Activated CD4-positive, CD25-positive, alpha-beta regulatory T cell treated with anti-CD3 and anti-CD28 coated beads, Interleukin-2, amount 50 U/mL, for 24 hours (primary cell): ENCODE measurements at places on chromosomes 5 and 9.

GRCh38 chr5:23507278-23507685, at the start of gene PRDM9:
Gene PRDM9, plus strand, starts transcription at chr5:23507609. Its CDS starts 1,425 bp downstream, at chr5:23509034.
- ATAC-seq = no peak

DNA sequence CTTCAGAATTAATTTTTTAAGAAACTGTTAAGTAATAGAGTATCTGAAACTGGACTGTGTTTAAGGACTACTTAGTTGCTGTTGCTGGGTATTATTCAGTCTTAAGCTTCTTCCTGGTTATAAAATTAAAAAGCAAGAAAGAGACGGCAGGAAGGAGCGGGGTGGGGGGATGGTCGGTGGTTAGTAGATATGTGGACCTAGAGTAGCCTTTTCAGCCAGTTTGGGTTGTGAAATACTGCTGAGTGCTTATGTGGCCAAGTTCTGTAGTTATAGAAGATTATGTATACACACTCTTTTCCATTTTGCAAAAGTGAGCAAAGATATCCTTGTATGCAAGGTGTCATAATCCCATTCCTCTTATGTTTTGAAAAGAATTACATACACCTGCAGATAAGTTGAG, 28.5 kb downstream of the TRIO start:
- no peak for ATAC-seq

DNA sequence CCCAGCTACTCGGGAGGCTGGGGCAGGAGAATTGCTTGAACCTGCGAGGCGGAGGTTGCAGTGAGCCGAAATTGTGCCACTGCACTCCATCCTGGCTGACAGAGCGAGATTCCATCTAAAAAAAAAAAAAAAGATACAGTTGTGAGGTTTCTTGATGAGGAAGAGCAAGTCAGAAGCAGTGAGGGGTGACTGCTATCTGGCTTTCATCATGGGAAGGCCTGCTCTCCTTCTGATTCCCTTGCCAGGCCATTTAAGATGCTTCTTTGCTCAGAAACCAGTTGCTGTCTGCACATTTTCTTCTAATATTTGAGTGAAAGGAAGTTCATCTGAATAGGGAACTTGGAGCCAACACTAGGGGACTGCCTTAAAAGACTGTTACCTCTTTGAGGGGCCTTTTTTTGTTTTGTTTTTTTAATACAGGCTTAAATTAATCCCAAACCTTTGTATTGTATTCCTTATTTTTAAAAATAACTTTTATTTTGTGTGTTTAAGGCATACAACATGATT, 201.9 kb downstream of the ARHGAP26 start:
- no peak for ATAC-seq

DNA sequence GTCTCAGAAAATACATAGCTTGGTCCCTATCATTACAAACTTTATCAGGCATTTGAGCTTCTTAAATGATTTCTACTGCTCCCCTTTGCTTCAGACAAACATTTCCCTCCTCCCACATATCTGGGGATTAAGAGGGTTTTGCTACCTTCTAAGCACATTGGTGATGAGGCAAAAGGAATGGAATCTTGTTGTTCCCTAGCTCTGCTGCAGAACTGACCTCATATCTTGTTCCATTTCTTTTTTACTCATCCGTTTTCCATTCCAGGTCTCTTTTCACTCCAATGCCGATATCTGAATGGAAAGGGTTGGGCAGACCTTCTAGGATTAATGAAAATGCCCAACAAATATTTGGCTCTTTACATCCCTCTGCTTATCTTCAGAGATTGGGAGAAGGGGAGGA, 444.6 kb downstream of the ZNF608 start:
- ATAC-seq = no peak

- peak; percentile 89 for ATAC-seq
Observed at GRCh38 chr5:157743163-157744050, at the start of gene LSM11. Gene LSM11, plus strand, starts transcription at chr5:157743712. Its CDS starts 39 bp downstream, at chr5:157743751.

- ATAC-seq = no peak
Observed at GRCh38 chr5:1118738-1119137, 6.9 kb upstream of the SLC12A7 start.

GRCh38 chr5:776862-777711, 7.4 kb downstream of the ZDHHC11B start:
- ATAC-seq = no peak

DNA sequence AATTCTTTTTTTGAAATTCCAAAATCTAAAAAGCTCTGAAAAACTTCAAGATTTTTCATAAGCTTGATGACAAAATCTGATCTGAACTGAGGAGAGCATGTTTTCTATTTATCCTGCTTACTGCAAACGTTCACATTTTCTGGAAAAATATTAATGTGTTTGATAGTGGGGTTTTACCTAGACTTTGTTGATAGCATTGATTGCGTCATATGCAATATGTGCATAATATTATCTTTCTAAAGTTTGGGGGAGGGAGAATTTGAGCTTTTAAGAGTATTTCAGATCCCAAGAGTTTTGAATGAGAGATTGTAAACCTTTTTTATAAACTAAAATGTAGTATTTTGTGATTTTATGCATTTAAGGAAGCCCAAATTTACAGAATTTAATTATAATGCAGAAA, 62.8 kb upstream of the CDH6 start:
- no peak for ATAC-seq

GRCh38 chr9:91162784-91163443, 198.8 kb downstream of the AUH start:
- peak; percentile 30 for ATAC-seq

DNA sequence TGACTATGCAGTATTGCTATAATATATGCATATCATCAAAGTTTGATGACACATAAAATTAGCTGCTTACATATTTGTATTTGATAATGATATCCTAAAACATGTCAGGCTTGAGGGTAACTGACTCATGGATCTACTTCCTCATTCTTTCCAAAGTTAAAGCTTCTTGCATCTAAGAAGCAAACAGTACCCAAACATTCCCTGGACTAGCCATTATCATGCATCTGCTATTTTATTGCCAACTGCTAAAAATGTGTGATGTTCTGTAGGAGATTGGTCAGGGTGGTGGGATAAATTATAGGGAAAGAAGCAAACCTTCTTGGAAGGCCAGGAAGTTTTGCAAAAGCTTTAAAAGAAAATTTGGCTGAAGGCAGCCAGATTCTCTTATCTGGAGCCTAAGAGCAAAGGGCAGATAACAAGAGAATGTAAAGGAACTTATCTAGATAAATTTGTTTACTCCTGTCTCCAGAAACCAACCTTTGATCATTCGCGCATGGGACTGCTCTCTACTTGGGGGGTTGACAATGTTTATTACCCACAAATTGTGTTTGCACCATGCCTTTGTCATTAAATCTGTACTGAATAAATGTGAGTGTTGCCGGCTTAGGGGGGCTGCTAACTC, 604.1 kb upstream of the TLE4 start:
- ATAC-seq = no peak

DNA sequence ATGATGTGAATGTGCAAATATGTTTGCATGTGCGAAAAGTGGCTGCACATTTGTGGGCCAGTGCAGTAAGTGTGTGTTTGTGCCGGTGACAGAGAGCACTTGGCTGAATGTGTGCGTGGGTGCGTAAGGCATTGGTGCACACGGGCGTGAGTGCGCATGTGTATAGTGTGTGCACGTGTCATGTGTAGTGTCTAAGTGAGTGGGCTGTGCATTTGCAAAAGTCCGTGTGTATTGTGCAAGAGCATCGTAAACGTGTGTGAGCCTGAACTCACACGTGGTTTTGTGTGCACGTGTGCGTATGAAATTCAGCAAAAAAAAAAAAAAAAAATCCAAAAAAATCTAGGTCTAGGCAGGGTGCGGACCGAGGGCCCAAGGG, 6.5 kb upstream of the EBF1 start:
- peak; percentile 42 for ATAC-seq

- no peak for ATAC-seq
Observed at GRCh38 chr9:103574056-103574455, 520.1 kb upstream of the SMC2 start.

GRCh38 chr9:2727966-2728613, 10.8 kb downstream of the KCNV2 start:
- ATAC-seq = no peak

- no peak for ATAC-seq
Observed at GRCh38 chr9:137828527-137829259, 48.9 kb upstream of the CACNA1B start.

GRCh38 chr5:1497795-1498622, 25.8 kb downstream of the LPCAT1 start:
- ATAC-seq = no peak

- no peak for ATAC-seq
Observed at GRCh38 chr5:99879791-99880511, 655.2 kb upstream of the FAM174A start.

DNA sequence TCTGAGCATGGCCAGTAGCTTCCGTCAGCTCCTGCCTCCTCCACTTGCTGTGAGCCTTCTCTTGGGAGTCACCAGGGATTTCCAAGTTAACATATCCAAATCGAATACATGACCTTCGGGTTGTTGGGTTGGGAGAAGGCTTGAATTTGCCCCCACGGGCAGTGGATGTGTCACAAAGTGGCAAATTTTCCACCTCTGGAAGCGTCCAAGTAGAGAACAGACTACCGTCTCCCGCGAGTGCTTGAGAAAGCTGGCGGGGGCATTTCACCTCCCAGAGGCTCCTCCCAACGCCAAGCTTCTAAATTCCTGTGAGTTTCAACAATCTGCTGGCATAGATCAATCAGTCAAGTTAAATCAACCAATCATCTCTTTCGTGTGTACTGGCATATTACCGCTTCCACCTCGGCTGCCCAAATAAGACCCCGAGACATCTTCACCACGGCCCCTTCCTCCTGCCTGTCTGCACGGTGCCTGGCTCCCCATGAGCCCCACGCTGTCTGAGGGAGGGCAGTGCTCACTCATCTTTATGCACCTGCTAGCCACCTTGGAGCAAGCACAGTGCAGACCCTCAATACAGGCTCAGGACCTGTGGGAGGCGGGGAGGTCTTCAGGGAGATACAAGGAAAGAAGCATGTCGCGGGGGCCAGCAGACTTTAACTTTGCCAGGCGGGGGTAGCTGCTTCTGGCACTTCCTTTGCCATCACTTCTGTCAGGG, 79.1 kb downstream of the MRPL36 start:
- no peak for ATAC-seq

DNA sequence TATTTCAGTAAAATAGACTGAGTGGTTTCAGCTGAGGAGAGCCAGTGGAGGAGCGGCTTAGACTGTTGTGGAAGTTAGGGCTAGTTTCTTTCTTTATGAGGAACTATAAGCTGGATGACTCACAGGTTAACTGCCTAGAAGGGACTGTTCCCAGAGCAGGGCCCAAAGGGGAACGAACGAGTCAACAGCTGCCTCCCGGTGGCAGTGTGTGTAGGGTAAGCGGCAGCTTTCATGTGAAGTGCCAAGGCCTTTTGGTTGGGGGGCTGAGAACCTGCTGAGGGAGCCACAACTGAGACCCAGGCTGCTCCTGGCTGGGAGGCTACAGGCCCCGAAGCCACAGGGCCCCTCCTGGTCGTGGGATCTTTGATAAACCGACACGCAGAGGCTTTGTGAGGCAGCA, 7.0 kb downstream of the SQSTM1 start:
- peak; percentile 91 for ATAC-seq

DNA sequence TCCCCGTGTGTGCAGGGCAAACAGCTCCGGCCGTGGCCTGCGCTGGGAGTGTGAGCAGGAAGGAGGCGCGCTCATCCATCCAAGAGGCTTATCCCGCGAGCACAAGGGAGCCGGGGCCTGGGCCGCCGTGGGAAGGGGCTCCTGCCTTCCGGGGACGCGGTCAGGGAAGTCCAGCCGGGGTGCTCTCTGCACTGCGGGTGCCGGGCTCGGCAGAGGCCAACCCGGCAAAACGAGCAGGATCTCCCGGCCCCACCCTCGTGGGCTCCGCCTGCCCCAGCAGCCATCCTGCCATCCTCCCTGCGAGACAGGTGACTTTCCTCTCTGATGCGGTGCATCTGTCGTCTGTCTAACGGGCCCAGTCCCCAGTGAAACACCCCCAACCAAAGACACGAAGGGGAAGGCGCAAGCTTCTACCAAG, 244.2 kb downstream of the AUH start:
- ATAC-seq = no peak

GRCh38 chr5:150410524-150411244, 2.0 kb downstream of the CD74 start:
- ATAC-seq = peak; percentile 33

DNA sequence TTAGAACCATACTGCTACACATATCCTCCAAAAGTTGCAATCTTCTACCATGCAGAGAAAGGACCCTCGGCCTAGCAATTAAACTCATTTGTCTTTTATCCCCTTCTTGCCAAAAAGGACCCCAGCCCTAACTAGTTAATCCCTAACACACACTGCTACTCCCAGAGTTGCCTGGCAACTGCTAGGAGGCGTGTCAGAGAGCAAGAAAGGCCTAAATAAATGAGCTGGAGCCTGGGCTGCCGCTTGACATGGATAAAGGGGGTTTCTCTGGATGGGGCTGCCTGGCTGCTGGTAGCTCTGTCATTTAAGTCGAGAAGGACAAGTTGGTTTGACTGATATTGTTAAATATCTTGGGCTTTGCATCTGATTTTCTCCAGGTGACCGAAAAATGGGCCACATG, 194.8 kb downstream of the CRB2 start:
- ATAC-seq = no peak

GRCh38 chr5:125180231-125180829, 433.9 kb upstream of the ZNF608 start:
- ATAC-seq = no peak

DNA sequence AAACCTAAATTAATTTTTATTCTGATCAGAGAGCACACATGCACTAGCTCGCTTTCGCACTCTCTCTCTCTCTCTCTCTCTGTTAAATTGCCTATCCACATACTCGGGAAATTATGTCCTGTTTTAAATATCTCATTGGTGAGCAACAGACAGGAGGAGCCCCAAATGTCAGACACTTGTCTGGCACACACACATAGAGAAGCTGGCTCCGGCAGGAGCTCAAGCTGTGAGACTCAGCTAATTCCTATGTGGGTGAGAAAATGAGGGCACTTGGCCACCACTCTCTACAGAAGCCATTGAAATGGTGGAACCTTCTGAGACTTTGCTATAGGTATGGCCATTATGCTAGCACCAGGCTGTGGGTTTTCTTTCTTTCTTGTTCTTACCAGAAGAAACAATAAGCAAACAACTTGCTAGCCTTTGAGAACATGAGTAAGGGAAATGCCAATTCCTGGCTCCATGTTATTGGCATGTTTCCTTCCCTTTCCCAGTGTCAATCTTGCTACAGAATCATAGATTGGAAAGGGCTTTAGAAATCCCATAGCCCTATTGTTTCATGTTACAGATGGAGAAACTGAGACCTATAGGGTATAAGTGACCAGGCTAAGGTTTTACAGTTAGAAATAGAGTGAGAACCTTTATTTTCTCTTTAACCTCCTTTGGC, 9.0 kb downstream of the RFX3 start:
- no peak for ATAC-seq
